ENCODE measurements at places on chromosomes 5 and 9. TPM values are rescaled to one million over a fixed set of nuclear protein-coding genes. Genes with fewer than 3 reads are reported as not detected.

- DNase-seq, result no peak
Measured at GRCh38 chr5:152689250-152689711, 284.2 kb upstream of the NMUR2 start.

DNA sequence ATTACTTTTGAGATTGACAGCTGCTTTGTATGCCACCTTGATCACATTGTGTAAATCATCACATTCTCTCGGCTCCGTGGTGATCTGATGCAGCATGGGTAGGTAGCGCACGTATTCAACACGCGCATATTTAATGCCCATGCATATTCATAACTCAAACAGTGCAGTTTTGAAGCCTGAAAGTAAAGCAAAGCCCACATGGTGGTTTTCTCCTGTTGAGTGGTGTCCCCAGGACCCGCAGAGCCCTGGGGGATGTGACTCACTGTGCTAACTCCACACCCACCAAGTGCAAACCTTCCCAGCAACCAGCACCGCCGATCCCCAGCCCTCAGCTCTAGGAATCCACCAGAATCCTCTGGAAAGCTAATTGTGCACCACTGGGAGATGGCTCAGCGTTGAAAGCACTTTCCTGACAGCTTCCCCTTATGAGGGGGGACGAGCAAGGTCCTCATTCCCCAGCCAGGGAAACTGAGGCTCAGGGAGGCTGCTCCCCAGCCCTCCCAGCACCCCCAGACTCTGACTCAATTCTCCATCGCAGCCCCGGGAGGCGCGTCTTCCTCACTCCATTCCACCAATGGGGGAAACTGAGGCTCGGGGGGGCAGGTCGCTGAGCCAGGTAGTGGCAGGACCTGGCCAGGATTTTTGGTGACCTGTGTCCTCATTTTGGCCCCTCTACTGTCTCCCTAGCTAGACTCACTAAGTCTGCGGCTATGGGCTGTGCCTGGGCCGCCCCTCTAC is 46.4 kb downstream of the SARDH start:
- no peak for DNase-seq

DNA sequence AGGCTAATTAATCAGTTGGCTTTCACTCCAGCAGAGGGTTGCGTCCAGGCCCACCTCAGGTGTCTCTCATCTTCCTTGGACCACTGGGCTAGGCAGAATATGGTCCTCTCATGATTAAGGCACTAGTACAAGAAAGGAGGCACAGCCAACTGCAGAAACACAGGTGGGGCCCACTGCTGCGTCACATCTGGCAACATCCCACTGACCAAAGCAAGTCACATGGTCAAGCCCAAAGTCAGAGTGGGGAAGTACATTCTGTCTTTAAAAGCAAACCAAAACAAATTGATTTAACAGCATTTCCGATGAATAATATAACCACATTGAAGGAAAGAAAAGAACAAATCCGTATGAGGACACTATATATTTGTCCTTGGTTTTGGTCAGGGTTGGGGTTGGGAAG is 28.0 kb upstream of the UBTD2 start:
- no peak for DNase-seq

The TEK gene
- not detected for total RNA-seq

The ADAMTS19 gene
- total RNA-seq, result not detected

- no peak for DNase-seq
Measured at GRCh38 chr5:139124774-139125520, 73.2 kb downstream of the SIL1 start.

DNA sequence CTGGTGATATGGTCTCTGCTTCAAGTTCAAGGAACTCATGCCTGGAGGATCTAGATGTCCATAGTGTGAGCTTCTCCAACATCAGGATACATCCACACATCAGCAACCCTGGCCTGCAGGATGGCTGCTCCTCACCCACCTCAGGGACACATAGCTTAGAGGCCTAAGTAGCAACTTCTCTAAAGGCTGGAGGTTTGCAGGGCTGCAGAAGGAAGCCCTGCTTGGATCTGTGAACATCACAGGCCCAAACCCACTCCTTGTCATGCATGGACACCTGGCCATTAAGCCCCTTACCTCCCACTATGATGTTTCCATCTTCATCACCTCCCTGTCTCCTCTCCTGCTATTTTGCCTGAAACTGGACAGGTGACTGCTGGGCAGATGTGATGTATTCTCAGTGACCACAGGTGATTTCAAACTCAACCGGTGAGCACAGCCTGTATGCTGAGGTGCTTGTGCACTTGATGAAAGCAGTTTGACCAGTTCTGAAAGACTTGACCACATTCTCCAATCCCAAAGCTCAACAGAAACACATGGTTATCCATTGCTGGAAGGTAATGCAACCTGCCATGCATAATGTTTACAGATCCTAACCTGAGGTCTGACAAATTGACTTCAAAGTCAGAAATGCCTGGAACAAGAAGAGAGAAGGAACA is 205.2 kb downstream of the FSTL4 start:
- DNase-seq, result no peak

GRCh38 chr5:173187054-173187743 is 42.9 kb downstream of the BNIP1 start:
- peak; percentile 22 for DNase-seq

The CTNND2 gene
- not detected for total RNA-seq

The N4BP3 gene
- total RNA-seq, result 1.3 TPM

DNA sequence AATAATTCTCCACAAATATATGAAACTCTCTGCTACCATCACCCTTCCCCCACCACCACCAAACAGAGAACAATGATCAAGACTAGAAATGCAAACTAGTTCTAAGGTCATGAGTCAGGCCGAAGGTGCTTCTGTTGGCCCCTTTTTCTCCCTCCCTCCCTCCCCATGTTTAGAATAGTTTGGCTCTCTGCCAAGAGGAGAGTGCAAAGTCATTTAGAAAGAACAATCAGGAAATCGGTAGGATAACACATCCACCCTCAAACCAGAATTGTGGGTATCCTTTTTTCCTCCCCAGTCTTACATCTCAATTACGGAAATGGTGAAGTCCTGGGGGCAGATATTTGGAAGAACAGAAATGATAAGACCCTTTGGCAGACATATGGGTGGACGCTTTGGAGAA is 170.1 kb downstream of the SLF1 start:
- no peak for DNase-seq

DNA sequence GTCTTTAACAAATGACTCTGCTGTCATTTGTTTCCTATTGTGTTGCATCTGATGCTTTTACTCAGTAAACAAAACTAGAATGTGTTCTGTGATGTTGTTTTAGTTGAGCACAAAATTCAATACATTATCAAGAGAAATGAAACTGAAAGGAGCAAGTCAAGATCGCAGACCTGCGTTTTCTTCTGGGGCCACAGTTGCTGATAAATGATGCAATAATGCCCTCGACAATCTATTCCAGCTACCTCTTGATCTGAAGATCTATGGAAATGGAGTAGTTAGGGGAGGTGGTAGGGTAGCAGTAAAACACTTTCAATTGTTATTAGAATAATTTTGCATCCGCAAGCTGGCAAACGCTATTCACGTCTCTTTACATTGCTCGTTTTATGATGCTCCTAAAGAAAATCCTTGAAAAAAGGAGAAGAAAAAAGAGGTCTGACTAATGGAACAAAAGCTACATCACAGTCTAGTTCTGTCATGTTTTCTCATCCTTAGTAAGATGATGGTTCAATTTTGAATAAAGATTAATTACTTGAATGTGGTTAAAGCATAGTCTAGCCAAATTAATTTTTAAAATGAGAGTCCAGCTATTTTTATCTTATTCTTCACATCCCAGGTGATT is 1.6 kb downstream of the ZNF366 start:
- DNase-seq, result no peak

GRCh38 chr5:73391441-73391881 is 57.1 kb downstream of the FOXD1 start:
- DNase-seq, result no peak

The PDE6A gene
- not detected for total RNA-seq

DNA sequence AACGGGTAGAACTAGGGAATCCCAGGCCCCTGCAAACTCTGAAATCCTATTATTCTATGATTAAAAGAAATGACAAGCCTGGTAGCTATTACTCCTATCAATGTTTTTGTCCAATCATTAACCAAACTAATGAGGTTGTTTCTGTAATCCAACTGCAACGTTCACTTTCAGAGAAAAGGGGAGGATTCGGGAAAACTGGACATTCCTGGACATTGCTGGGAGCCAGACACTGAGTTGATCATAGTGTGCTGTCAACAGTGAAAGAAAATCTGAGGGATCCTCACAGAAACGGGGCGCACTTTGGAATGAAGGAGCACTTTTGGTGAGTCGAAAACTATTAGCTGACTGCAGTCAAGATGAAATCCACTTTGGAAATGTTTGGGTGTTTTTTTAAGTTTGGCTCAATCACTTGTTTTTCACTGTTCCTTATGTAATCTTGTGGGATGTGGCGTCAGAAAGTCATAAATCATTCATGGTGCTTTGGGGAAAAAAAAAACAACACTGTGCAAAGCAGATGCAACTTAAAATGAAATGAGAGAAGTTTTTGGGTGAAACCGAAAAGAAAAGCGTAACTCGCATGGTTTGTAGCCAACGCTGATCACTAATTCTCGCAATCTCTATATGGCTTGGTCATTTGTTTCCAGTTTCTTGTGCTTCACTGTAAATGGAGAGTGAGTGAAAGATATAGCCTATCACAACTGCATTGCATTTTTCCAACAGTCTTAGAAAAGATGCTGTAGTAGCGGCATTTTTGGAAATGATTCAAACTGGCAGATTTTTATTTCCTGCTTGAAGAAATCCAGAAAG is 51.2 kb upstream of the ADRA1B start:
- no peak for DNase-seq

- no peak for DNase-seq
Measured at GRCh38 chr9:7967093-7967827, 167.7 kb upstream of the DMAC1 start.

- DNase-seq, result peak; percentile 24
Measured at GRCh38 chr5:159444441-159445082, 114.3 kb upstream of the IL12B start.

DNA sequence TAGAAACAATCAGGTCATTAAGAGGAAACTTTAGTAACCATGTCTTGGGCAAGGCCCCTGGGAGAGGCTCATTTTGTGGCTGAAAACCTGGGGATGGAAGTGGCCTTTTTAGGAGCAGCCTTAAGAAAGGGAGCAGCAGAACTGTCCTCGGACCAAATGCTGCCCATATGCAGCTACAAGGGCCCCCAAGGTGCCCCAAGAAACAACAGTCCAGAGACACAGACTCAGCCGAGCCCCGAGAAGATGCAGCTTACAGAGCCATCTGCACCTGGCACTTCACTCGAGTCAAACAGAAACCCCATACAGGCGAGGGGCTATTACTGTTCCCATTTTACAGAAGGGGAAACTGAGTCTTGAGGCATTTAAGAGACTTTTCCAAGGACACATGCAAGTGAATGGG is 58.0 kb downstream of the COL23A1 start:
- no peak for DNase-seq

DNA sequence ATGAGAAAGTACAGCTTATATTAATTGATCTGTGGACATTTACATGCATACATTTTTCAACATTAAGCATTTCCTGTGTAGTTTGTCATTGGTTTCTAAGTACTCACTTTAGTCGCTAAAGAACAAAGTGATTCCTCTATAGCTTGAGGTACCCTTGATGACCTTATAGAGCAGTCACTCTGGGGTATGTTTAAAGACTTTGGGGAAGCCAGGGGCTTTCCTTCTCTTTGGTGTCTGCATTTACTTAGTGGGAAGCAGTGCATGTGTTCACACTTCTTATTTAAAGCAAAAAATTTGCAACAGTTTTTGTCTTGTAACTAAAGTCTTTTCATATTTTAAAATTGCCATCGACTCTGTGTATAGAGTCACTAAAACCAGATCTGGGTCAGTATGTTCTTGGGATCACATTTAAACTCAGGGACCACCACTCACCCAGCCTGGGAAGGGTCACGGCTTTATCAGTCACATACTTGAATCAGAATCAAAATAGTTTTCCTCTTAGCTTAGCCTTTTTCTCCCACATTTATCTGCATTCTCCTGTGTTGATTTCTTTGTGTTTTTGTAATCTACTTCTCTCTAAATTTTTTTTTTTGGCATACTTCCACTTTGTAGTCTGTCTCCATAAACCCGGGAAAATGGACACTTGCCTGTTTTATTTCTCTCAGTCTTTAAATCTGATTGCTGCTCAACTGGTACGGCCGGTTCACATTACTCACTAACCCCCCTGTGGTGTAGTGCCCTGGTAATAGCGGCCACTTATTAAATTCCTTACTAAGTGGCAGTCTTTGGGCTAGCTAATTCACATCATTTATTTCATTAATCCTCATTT is 143.9 kb upstream of the FBN2 start:
- no peak for DNase-seq

The ANAPC2 gene
- 76.1 TPM for total RNA-seq

DNA sequence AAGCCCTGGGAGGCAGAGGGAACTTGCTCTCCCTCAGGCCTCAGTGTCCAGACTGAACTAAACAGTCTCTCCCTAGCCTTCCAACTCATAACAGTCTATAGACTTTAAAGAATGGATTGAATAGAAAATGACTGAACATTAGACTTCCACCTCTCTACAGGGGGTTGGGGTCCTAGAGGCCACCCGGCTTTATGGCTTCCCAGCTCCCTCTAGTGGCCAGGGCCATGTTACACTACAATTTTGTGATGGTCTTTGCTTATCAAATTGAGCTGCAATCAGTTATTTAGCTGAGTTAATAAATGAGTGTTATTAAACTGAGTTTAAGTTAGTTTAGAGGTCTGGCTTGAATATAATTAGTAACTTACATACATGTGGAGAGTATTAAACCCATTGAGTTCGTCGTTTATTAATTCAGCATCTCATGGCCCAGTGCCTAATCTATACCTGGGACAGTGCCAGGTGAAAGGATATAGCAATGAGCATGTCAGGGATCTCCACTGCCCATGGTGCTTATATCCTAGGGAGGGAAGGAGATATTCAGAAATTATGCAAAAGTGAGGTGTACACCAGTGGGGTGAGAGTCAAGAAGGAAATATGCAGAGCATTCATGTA is 105.2 kb downstream of the SH3TC2 start:
- DNase-seq, result peak; percentile 46

The HTR4 gene
- not detected for total RNA-seq

DNA sequence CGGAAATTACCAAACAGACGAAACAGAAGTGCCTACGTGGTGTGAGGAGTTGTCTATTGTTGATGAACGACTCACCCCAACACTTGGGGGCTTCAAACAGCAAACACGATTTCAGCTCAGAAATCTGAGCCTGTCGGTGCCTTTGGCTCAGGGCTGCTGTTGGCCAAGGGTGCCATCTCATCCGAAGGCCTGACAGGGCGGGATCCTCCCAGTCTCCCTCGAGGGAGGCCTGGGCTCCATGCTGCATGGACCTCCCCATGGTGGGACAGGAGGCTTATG is 1.3 kb downstream of the LRRC14B start:
- DNase-seq, result no peak

The PCDHA5 gene
- total RNA-seq, result not detected

DNA sequence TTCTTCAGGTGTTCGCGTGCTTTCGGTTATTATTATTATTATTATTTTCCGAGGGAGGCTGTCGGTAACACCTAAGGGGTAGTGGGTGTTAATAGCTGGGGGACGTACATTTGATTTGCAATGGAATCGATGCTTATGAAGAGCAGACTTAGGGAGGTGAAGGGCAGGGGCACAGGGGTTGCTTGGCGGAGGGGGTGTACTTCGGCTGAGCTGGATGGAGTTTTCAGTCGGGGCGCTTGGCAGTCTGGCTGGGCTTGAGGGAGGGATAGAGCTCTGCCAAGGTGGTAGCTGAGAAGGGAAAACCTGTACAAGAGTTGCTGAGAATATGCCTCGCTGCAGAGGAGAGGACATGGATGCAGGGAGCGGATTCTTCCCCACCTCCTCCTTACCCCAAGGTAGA is 617 bp upstream of the PTPRD start:
- DNase-seq, result no peak

The FAM153A gene
- total RNA-seq, result 8.4 TPM

GRCh38 chr5:145976431-145977155 is 40.2 kb downstream of the SH3RF2 start:
- DNase-seq, result no peak

Data from activated CD4-positive, alpha-beta T cell treated with anti-CD3 and anti-CD28 coated beads, Interleukin-2, amount 10 ng/mL, durations not matched to agents 7 days and 5 days (primary cell).